OCI-LY7 (cell line): ENCODE measurements at places on chromosomes 11 and 22.

- no peak for DNase-seq
Measured at GRCh38 chr11:41522899-41523672, 63.6 kb upstream of the LRRC4C start.

- no peak for DNase-seq
Measured at GRCh38 chr11:45023065-45023365, 72.3 kb upstream of the TP53I11 start.

GRCh38 chr11:120801801-120802689 is 221.9 kb upstream of the TBCEL start:
- peak; percentile 72 for DNase-seq

DNA sequence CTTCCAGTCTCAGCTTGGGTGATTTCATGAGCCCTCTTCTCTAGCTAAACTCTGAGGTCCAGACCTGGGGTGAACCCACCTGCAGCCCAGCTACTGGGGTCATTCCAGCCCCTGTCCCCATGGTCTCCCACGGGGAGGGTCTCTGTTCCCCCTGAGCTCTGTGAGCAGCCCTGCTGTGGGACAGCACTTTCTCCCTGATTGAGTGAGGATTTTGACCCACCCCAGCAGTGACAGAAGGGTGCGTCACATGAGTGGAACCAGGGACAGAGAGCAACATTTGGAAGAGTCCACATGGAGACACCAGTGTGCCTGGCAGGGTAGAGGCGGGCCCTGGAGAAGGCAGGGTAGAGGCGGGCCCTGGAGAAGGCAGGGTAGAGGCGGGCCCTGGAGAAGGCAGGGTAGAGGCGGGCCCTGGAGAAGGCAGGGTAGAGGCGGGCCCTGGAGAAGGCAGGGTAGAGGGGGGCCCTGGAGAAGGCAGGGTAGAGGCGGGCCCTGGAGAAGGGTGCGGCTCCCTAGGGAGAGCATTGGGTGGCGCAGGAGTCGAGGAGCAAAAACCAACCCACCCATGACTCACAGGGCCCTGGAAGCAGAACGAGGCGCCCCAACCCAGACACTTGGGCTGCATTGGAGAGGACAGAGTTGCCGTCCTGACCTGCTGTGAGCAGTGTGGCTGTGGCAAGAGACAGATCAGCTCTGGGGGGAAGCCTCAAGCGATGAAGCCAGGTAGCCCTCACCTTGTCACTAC is 227.7 kb upstream of the B3GAT1 start:
- no peak for DNase-seq

GRCh38 chr11:1494650-1495049 is 8.1 kb upstream of the MOB2 start:
- DNase-seq, result no peak

- no peak for DNase-seq
Measured at GRCh38 chr11:57222239-57222638, 14.8 kb downstream of the APLNR start.

DNA sequence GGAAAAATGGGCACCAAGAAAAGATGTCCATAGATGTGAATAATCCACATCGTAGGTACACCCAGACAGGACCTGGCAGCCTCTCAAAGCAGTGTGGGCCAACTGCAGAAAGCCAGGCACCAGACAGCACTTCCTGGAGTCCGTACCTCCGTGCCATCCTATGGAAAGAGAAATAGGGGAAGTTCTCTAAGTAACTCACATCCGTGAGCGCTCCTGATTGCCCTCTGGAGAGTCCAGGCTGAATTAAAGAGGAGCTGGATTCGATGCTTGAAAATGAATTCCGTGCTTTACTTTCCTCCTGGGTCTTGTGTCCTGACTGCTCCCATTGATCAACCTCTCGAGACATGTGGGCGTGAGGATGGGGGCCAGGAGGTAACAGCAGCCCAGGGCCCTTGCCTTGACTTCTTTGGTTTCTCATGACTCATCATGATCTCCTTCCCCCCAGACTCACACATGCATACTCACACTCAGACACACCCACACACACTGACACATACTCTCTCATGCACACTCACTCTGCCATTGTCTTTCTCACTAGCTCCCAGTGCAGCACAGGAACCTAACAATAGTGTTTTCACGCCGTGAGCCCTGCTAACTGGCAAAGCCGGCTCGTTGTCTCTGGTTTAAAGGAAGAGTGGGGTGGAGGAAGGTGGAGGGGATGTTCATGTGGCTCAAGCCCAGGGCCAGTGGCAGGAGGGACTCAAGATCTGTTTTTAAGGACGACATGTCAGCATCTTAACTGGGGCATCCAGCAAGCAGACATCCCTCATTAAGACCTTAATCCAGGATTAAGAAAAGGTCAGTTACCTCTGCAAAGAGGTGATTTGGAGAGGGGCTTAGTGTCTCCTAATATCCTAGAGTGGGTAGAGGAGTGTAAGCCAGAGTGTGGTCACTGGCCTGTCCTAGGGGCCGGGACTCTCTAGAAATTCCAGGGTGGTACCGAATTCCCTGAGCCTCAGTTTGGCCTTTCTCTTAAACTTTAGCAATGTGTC is 104.2 kb downstream of the SCN3B start:
- DNase-seq, result no peak

- no peak for DNase-seq
Measured at GRCh38 chr11:19407677-19408270, 167.0 kb upstream of the E2F8 start.

DNA sequence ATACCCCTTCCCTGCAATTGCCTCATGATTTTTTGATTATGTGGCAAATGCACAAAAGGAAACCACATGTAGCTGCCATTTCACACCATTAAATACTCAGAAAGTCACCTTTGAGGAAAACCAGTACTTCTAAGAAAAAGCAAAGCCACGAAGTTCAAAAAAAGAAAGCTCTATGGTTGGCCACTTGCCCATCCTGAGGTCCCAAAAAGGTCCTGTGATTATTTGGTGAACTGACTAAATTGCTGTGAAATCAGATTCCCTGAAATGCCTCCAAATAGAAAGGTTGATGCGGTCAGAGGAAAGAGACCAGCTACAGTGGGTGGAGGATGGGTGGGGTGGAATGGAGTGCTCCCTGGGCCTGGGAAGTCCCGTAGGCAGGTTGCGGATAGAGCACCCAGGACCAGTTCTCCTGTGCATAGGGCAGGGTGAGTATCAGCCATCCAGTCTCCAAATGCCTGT is 26.9 kb downstream of the MRPL16 start:
- no peak for DNase-seq

- peak; percentile 69 for DNase-seq
Measured at GRCh38 chr11:3849297-3849874, 6.1 kb upstream of the STIM1 start.

DNA sequence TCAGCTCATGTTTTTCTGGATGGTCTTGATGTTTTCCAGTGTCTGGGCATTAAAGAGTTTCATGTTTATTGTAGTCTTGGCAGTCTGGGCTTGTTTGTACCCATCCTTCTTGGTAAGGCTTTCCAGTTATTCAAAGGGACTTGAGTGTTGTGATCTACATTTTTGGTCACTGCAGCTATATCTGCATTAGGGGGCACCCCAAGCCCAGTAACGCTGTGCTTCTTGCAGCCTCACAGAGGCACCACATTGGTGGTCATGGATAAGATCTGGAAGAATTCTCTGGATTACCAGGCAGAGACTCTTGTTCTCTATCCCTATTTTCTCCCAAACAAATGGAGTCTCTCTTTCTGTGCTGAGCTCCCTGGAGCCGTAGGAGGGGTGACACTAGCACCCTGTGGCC is 451.5 kb upstream of the FAT3 start:
- DNase-seq, result no peak

DNA sequence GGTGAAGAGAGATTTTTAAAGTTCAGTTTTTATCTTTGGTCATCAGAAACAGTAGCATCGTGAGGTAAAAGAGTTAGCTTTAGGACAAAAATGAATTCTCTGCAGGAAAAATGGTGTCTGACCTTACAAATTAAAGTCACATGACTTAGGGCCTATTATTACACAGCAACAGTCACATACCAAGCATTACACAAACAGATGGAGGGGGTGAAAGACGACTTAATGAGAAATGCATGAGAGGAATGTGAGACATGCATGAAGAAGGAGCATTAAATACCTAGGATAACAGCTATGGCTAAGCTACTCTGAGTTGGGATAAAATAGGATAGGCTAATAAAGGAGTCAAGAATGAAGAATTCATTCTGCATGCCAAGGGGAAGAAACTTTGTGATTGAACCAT is 77.5 kb downstream of the BLID start:
- DNase-seq, result no peak

DNA sequence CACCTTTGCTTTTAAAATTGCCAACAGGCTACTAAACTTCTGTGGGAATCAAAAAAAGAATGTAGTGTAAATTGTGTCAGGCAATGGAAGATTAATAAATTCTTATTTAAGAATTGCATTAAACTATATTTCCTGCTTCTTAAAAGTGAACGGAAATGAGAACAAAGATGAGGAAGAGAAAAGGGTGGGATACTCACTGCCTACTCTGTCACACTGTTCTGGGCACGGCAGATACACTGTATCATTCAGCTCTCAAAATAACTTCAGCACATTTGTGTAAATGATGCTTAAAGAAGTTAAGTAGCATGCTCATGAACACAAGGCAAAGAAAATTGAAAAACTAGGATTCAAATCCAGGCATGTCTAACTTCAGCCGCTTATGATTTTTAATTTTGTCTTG is 218.7 kb downstream of the DCDC1 start:
- no peak for DNase-seq

DNA sequence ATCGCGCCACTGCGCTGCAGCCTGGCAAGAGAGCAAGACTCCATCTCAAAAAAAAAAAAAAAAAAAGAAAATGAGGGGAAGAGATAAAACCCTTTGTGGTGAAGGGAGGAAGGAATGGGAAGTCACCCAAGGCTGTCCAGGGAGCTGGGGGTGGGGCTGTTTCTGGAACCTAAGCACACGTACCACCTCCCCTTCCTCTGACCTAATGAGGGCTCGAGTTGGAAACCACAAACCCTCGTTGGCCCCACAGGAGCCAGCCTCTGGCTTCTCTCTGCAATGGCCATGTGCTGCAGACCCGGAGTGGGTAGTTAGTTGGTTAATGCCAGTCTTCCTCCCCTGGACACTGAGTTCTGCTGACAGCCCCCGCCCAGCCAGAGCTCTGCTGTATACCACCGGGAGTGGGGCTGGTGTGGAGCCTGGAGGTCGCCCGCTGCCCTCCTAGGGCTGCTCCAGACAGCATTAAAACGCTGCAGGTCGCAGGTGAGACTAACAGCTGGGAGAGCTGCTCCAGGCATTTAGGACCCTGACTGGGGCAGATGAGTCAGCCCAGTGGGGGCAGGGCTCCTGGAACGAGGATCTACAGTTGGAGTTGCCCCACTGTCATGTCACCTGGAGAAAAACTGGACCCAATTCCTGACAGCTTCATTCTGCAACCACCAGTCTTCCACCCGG is at the start of gene LGALS12:
Gene LGALS12, plus strand, starts transcription at position 228 of the 672 bp plus-strand sequence. Its CDS starts 375 bp downstream, at position 603.
- DNase-seq, result no peak

- DNase-seq, result peak; percentile 89
Measured at GRCh38 chr22:23767673-23768548, at the start of gene CHCHD10. Gene CHCHD10, minus strand, starts transcription at chr22:23767972. Its CDS starts 98 bp downstream, at chr22:23767874.

DNA sequence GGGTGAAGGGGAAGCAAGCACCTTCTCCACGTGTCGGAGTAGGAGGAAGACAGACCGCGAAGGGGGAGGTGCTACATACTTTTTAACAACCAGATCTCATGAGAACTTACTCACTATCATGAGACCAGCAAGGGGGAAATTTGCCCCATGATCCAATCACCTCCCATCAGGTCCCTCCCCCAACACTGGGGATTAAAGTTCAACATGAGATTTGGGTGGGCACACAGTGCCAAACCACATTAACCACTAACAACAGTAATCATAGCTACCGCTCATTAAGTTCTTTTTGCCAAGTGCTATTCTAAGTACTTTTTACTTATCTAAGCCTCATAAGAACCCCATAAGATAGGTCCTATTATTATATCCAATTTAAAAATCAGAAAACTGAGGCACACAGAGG is 450.5 kb upstream of the DDI1 start:
- no peak for DNase-seq

- no peak for DNase-seq
Measured at GRCh38 chr11:83424376-83425136, 138.4 kb upstream of the CCDC90B start.

- peak; percentile 73 for DNase-seq
Measured at GRCh38 chr22:40898850-40899357, 37.0 kb upstream of the DNAJB7 start.

DNA sequence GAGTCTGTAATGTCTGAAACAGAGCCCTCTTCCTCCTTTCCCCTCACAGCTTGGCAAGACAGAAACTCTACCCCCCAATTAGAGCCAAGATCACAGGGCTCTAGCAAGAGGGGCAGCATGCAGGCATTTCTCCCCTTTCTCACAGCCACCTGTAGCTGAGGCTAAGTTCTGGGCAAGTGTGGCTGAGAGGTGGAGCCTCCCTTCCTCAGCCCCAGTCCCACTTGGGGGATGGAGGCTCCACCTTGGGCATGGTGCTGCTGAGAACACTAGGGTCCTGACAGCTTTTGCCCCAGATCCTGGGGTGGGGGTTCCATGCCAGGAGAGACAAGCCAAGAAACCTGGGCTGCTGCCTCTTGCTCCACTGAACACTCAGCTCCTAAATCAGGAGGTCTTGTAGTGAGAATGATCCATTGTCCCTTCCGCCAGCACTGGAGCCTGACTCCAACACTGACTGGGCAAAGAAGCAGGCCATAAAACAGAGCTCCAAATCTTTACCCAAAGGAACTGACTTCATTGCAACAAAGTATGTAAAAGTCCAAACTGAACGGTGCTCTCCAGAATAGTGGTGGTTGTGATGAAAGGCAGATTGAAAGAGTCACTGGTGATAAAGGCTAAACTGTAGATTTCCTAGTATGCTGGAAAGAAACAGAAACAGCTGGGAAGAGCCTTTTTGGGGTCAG is 25.6 kb downstream of the NARS2 start:
- DNase-seq, result no peak
